ENCODE measurements at places on chromosomes 11 and 22.

- no peak for DNase-seq
These were observed 2.2 kb downstream of the SUSD2 start for GRCh38 chr22:24183321-24184031.

DNA sequence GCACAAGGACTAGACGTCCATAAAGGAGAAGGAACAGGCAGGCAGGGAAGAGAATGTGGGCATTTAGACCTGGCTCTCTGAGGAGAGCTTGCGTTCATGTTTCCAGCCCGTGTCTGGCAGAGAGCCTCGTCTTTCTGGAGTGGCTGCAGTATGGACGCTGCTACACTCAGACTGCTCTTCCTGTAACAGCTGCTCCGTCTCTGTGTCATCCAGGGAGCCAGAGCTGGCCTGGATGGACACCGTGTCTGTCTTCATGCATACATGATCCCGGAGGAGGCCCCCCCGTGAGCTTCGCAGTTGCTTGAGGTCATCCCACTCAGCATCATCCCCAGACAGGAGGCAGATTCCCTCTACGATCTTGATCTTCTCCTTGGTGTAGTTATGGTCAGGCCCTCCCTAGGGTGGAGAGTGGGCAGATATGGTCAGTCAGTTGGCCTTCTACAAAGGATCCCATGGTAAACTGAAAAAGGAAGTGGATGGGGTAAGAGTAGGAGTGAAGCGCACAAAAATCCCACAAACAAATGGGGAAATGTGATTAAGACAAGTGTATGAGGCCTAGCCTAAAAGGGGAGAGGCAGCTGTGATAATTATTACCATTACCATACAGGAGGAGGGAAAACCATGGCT lies 13.0 kb upstream of the CKAP5 start:
- no peak for DNase-seq

GRCh38 chr11:44221992-44222391 lies 87.9 kb downstream of the ALX4 start:
- DNase-seq, result no peak

- no peak for DNase-seq
These were observed 11.8 kb downstream of the PNPLA5 start for GRCh38 chr22:43879901-43880540.

- DNase-seq, result no peak
These were observed 16.2 kb upstream of the CWF19L2 start for GRCh38 chr11:107473792-107474191.

GRCh38 chr11:2792381-2793250 lies 92.8 kb upstream of the KCNQ1OT1 start:
- DNase-seq, result no peak

GRCh38 chr22:28034760-28035401 lies 115.8 kb upstream of the PITPNB start:
- peak; percentile 9 for DNase-seq

Data from activated T-cell treated with anti-CD3 and anti-CD28 coated beads for 1 hour (primary cell).